ENCODE measurements at places on chromosomes 7 and 10.
A peak's percentile ranks its signal among the peaks of the same experiment; 100 is the strongest.

GRCh38 chr7:123271231-123271630 is 71.5 kb upstream of the SLC13A1 start:
- no peak for DNase-seq

DNA sequence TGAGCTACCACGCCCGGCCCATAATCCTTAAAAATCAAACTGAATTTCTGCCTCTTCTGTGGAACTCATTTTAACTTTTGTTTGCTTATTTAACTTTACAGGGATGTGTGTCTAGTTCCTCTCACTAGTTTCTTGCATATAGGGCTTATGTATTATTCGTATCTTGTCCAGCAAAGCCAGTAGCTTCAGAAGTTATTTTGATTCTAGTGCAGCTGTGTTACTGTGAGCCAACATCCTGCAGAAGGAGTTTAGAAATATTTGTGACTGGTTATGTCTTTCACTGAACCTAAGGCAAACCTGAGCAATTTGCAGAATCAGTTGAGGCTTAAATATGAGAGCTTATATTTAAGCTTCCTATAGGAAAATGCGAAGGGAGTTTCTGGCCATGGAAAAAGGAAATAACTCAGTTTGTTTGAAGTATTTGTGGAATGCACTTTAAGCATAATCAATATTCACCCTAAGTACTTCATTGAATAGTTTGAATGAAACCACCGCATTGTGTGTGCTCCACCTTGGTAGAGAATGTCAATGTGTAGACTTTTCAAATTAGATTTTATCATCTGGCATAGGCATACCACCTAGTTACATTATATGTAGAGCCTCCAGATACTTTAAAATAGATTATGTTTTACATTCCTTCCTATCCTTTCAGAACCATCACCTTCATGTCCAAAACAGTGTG is 90.8 kb downstream of the MCU start:
- no peak for DNase-seq

DNA sequence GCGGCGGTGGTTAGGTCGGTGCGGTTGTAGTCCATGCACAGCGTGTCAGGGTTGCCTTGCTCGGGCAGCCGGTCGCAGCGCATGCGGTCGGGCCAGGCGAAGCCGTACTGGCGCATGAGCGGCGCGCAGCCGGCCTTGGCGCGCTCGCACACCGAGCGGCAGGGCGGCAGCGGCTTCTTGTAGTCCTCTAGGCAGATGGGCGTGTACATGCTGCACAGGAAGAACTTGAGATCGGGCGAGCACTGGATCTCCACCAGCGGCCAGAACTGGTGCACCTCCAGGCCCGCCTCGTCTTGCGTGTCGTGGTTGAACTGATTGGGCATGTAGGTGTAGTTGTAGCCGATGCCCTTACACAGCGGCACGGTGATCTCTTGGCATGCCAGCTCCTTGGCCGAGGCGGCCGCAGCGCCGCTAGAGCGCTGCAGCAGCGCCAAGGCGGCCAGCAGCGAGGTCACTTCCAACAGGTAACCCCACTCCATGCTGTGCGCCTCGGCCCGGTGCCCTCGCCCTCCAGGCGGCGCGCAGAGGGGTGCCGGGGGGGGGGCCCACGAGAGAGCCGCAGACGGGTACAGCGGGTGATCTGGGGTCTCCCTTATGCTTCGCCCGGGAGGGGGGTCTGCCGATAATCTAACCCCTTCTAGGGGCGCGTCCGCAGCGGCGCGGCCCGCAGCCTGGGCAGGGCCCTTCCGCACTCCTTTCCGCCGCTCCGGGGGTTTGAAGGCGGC is 983 bp downstream of the FZD8 start:
- DNase-seq: no peak

DNA sequence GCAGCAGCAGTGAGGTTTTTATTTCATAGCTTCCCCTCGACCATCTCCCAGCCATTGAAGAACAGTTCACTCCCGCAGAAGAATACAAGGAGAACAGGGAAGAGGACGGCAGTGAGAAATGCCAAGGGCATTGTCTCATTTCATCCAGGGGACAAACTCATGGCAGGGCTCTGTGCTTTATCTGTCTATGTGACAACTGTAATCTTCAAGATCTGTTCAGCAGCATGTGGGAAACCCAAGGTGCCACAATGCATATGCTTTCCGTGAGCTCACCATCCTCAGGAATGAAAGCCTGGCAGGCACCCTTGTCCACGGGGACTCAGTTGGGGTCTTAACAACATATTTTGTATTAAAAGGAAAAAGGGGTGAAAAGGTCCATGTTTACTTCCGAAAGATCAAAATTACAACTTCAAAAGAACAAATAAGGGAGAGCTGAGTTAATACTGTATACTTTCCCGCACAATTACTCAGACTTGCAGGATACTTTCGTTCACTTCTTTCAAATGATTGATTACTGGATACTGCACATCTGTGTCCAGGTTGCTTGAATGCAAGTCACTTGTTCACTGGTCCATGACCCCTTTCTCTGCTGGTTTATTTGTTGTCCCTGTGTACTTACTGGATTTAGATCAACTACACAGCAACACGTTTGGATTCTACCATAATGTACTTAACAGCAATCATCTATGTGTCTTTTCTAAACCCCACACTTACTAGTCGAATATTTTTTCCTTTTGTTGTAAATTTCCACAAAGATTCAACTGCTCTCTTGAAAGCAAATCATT is 90.1 kb upstream of the ATP6V0A4 start:
- DNase-seq: no peak

DNA sequence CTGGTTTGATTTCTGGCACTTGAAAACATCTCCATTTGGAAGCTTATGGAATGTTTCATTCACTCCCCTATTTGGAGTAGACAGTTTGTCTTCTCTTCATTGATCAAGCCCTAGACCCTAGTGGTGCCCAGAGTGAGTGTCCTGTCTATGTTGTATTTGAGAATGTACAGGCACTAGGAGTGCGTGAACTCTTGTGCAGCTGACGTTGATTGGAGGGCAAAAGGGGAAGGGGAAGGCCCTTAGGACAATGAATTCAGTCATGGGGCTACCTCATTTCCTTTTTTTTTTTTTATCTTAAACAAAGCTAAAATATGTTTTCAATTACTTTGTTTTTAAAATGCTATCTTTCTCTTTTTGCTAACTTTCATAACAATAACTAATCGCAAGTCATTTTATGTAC is 66.5 kb downstream of the ADD3 start:
- DNase-seq: no peak

DNA sequence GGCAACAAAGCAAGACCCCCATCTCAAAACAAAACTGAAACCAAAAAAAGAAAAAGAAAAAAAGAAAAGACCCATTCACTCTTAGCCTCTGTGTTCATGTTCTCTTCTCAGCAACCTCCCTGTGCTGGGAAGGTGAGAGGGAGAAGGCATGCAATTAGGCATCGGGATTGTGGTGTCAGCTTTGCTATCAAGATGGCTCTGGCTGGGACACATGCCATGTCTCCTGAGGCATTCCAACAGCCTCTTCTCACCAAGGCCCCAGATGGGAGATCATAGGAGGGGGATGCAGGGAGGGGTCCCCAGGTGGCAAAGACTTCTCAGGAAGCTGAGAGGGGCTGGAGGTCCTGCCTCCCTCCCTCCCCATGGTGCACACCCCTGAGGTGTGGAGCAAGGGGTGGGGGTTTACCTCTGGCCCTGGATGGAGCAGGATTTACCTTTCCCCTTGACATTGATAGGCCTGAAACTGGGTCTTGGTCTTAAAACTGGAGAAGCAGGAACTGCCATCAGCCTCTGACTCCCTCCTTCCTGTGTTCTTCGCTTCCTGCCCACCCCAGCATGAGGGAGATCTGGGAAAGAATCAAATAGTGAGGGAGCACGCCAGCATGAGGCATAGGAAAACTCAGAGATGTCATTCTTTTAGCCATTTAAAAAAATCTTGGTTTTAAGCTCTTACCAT is 96.2 kb upstream of the DUSP5 start:
- no peak for DNase-seq

DNA sequence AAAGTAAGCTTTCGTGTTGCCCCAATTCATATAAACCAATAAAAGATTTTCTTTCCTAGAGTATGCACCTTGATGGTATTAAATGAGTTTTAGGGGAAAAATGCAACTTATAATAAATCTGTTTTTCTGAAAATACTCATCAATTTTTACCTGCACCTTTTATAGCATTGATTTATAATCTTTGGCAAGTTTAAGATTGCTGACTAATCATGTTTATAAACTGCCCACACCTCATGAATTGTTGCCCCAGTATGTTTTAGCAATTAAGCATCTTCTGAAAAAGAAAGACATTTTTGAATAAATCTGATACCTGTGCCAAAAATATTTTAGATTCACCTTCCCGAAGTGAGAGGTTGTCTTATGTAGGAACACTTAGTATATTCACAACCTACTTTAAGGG is 420.0 kb downstream of the THSD7A start:
- DNase-seq: no peak

DNA sequence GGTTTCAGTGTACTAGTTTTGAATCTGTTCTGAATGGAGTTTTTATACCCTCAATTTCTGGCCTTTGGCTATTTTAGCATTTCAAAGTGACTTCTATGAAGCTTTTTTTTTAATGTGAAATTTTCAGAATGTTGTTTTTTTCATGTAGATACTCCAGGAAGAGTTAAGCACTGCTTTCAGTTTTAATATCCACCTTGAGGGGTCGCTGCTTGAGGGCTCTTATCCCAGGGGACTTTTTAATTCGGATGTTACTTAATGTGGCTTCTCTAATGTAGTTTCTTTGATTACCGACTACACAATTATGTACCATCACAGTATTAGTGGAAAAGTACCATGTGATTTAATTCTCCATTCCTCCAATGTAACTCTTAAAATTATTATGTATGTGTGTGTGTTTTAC is 5.2 kb downstream of the IFIT5 start:
- DNase-seq: no peak

GRCh38 chr7:98091061-98091460 is 15.6 kb upstream of the LMTK2 start:
- DNase-seq: no peak

DNA sequence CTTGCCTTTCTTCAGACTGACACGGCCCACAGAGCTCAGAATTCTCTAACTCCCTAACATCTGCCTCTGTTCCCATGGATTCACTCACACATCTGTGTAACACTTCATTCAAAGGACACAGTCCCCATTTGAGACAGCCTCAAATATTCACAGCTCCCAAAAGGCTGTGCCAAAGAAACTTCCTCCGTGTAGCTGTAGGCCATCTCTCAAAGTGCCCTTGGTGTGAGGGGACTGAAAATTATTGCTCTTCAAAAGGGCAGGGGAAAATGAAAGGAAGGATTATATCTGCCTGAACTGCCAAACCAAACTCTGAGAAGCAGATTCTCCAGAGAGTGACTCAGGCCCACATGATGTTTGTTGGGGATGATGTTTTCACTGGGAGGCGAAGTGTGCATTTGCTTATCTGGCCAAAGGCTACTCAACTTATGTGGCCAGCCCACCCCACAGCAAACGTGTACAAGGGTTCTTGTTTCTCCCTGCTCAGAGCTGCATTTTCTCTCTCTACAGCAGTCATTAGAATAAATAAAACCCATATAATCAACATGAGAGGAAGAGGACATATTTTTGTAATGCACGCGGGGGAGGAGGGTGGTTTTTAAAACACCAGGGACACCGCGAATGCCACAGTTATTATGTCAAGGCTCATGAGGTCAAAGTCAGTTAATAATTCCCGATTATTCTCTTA is 302.4 kb upstream of the NFE2L3 start:
- DNase-seq: peak; percentile 74

- DNase-seq: no peak
Measured at GRCh38 chr7:150631084-150631826, 930 bp downstream of the GIMAP6 start.

DNA sequence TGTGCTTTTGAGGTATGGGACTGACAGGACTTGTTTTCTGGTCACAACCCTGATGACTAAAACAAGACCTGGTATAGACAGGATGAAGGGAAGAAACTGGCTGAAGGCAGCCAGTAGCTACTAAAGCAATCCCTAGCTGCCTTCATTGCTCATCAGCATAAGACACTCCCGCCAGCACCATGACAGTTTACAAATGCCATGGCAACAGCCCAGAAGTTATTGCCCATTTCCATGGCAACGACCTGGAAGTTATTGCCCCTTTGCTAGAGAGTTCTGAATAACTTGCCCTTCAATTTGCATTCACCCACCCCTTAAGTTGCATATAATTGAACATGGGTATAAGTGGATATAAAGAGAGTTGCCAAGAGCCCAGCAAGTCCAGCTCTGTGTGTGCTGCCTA is 169.6 kb upstream of the FAM171A1 start:
- DNase-seq: no peak

DNA sequence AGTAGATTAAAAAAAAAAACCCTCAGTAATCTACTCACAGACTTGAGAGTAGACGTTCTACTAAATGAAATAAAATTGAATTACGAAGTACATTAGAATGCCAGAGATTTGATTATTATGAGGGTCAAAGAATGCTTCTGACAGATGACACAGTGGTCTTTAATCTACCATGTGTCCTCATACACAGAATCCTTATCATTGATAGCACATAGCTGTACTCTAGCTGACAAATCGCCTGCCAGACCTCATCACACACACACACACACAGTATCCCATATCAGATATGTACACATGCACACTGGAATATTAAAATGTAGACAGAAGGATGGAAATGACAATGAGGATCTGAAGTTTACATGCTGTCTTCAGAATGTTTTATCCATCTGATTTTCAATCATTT is 104.6 kb downstream of the SORCS1 start:
- DNase-seq: no peak

DNA sequence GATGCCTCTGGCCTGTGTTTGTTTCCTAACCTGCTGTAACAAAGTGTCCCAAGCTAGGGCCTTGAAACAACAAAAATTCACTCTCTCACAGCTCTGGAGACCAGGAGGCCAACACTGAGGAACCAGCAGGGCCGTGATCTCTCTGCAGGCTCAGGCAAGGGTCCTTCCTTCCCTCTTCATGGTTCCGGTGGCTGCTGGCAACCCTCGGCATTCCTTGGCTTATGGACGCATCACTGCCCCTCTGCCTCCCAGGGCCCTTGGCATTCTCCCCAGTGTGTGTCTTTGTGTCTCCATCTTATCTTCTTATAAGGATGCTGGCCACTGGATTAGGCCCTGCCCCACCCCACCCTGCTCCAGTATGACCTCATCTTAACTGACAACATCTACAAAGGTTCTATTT is 17.0 kb downstream of the CNPY1 start:
- DNase-seq: no peak

DNA sequence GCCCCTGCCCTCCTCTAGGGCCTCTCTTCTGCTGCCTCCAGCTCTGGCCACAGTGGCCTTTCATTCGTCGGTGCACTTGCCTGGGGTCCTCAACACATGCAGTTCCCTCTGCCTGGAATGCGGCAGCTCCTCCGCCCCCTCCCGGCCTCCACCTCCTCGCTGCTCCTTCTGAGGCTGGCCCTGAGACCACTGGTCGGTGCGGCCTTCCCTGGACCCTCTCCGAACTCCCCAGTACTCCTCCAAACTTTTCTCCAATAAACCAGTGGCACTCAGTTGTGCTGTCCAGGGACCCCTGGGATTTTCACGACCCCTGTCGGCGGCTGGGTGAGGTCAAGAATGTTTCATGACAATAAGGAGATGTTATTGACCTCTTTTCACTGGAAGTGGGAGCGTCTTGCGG is 53.5 kb downstream of the BMS1 start:
- no peak for DNase-seq

All from GM04503 (cell line).